Sciatic nerve (tissue), 2 donors: ENCODE measurements at places on chromosomes 11 and 22.

- DNase-seq: no peak
Observed at GRCh38 chr11:73396251-73396930, 20.2 kb downstream of the RELT start.

DNA sequence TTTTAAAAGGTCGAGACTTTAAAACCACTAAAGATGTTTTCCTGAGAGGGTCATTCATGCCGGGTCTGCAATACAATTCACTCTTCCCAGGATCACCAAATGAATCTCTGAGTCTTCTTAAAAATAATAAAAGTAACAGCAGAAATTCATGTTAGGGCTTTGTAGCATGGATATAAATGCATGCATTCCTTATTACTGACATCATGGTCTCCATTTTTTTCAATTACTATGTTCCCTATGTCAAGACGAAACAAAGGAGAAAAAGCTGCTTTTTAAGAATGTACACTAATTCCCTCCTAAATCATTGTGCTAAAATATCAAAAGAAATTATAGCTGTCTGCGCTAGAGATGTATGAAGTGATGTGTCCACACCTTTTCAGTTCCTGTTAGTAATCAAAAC lies 789.9 kb upstream of the LRRC4C start:
- no peak for DNase-seq

- no peak for DNase-seq
Observed at GRCh38 chr11:45884596-45885185, 760 bp upstream of the MAPK8IP1 start.

DNA sequence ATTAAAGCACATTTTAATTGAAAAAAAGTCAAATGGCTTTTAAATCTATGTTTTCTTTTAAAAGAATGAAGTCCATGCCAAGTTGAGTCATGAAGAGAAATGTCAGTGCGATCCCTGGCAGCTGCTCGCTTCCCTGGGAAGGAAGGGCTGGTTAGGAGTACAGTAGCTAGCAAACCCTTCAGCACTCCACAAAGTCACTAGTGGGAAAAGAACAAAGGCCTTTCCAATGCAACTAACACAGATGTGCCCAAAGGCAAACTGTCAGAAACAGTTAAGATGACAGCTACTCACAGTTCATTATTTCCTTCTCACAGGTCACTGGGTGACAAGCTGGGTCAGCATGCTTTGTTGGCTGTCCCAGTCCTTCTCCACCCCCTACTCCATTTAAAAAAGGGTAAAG lies 308.7 kb downstream of the DCDC1 start:
- DNase-seq: no peak
